Stimulated activated CD8-positive, alpha-beta memory T cell treated with anti-CD3 and anti-CD28 coated beads, Interleukin-4, amount 100 ng/mL, for 48 hours (primary cell): ENCODE measurements at places on chromosomes 4 and X.
A peak's percentile ranks its signal among the peaks of the same experiment; 100 is the strongest.

DNA sequence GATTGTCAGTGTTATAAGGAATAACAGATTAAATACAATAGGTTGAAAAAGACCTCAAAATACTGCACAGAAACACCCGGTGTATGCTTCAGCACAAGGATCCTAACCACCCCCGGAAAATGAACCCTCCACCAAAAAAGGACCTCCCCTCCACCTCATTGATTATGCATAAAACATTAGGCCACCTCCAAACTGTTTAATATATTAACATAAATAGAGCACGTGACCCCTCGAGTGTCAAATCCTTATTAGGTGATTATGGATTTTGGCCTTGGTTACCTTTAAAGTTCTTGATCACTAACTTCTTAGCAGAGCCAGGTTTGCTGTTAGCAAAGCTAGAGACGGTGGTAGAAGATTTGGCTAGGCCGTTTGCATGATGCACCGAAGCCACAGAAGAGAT, 958 bp downstream of the CUL4B start:
- no peak for DNase-seq

GRCh38 chrX:7904562-7904961, 22.7 kb downstream of the PNPLA4 start:
- DNase-seq = no peak

DNA sequence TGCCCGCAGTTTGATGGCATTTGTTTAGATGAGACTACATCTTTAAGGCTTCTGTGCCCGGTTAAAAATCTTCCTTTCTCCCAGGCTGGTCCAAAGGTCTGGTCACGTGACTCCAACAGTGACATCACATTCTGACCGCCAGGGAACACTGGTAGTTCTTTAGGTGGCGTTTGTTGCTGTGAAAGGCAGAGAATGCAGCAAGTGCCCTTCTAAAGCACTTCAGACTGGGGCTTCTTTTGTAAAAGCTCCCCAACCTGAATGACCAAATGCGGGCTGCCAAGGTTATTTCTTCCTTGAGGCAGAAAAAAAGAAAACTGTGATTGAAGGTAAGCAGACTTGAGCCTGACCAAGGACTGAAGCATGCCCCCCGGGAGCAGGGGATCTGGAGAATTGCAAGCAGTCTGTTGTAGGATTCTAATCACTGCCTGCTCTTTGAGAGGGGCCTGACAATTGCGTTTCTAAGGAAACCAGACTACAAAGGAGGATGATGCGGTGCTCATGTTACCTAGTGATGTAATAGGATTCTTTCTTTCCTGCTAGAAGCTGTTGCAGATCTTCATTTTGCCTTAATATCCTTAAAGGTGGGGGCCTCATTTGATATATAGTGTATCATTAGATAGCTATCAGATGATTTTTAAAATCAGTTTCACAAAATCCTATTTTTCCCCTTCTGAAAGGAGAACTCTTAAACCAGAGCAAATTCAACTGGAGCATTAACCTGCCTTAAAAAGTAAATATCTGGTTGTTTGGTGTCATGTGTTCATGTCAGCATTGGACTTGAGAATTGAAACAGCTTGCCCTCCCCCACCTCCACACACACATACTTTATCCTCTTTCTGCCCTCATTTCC, 133.1 kb downstream of the AKAP4 start:
- DNase-seq = no peak

- DNase-seq = peak; percentile 23
Observed at GRCh38 chr4:72112514-72113156, 80.8 kb downstream of the NPFFR2 start.

DNA sequence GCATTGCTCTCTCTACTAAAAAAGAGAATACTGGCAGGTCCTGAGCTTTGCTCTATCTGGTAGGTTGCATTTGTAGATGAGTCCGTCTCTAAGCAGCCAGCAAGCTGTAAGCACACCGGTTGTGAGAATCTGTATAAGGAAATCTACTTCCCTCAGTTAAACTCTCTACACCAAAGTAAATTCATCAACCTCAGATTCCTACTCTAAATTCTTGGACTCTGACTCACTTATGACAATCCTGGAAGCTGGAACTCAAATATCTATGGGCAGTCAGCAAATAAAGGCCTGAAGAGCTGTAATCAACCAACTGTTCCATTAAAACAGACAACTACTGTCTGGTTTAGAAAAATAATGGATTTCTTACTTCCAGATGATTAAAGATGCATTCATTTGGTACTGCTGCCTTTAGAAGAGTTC, 37.9 kb downstream of the FAT1 start:
- no peak for DNase-seq
